ENCODE measurements at places on chromosomes 2 and 18. TPM values are rescaled to one million over a fixed set of nuclear protein-coding genes. Genes with fewer than 3 reads are reported as not detected.

Gene MYL1
- 8,569 TPM for polyA plus RNA-seq

Gene AKAIN1
- not detected for polyA plus RNA-seq

Gene TRABD2A
- polyA plus RNA-seq: 0.52 TPM

GRCh38 chr2:31957354-31958139 is 53.3 kb downstream of the MEMO1 start:
- DNase-seq: no peak

DNA sequence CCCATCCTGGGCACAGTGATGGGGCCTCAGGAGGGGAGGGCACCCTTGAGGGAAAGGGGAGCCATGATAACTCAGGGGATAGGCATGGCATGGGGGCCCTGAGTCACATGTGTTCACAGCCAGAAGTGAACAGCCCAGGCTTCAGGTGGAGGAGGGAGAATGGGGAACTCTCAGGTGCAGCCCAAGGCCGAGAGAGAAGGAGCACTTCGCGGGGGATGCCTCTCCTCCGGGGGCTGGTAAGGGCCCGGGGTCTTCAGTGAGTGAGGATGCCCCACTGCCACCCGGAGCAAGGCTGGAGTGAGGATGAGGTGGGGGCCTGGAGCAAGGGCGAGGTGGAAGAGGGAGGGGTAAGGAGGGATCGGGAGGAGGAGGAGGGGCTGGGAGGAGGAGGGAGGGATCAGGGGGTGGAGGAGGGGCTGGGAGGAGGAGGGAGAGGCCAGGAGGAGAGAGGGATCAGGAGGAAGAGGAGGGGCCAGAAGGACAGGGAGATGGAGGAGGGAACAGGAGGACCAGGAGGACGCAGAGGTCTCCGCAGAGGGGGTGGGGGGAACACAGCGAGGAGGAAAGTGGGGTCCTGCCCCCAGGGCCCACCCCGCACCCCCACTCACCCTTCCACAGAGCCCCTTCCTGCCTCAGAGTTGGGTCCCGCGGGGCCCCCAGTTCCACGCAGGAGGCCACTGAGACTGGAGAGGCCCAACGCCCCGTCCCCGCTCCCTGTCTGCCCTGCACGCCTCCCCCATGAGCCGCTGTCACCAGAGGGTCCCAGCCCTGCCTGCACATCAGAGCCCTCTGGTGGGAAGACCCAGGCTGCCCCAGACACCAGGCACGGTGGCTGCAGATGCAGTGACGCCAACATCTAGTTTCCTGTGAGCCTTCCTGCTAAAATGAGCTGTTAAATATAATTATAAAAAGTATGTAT is 42.8 kb downstream of the RAMP1 start:
- no peak for DNase-seq

- DNase-seq: no peak
These were observed 123.8 kb downstream of the MYO1B start for GRCh38 chr2:191369034-191369433.

- DNase-seq: no peak
These were observed 108.0 kb downstream of the TWIST2 start for GRCh38 chr2:238955648-238956531.

GRCh38 chr2:9334761-9335160 is 88.6 kb downstream of the ITGB1BP1 start:
- no peak for DNase-seq

GRCh38 chr18:63907664-63908063 is at the start of gene SERPINB10:
TSS of gene SERPINB10 (plus strand) at chr18:63907958. CDS start at chr18:63915511, 7,553 bp downstream.
- DNase-seq: no peak

- no peak for DNase-seq
These were observed 143.9 kb downstream of the MYT1L start for GRCh38 chr2:2187196-2187595.
